ENCODE measurements at places on chromosomes 12 and 14.

- no peak for DNase-seq
These were observed 6.6 kb upstream of the AAAS start for GRCh38 chr12:53328043-53328435.

GRCh38 chr12:88552610-88553079 is 27.6 kb downstream of the KITLG start:
- no peak for DNase-seq

GRCh38 chr12:78870539-78870938 is 6.0 kb downstream of the SYT1 start:
- no peak for DNase-seq

DNA sequence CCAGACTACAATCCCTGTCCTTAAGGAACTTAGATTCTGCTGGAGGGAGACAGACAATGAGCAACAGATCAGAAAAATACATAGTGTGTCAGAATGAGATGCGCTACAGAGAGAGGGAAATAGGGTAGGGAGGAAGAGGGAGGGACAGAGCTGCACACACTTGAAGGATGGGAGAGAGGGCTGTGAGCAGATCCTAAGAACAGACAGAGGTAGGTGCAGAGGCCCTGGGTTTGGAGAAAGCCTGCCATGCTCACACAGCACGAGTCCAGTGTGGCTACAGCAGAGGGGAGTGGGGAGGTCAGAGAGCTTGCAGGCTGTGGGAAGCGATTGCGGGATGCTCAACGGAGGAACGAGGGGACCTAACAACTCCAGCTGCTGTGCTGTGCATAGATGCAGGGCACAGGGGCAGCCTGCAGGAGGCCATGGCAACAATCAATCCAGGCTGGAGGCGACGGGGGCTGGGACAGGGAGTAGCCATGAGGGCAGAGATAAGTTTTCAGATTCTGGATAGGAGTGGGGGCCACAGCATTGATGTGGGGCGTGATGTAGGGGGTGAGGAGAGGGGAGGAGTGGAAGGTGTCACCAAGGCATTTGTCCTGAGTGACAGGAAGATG is 20.7 kb downstream of the FAIM2 start:
- DNase-seq = no peak

- DNase-seq = no peak
These were observed 239.3 kb downstream of the TRHDE start for GRCh38 chr12:72511498-72511897.

DNA sequence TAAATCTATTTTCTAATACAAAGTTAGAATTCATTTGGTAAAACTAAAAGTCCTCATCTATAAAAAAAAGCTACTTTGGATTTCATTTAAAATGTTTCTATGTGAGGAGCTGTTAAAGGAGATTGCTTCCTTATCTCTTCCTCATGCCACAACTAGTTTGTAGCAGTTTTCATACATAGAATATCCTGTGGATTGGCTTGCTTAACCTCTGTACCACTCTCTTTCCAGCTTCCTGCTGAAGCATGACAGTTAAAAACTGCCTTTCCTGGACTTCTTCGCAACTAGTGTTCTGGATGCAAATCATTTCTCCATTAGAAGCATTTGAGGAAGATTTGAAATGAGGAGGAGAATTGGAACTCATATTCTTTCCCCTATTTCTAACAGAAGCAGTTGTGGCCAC is 49.6 kb downstream of the ST8SIA1 start:
- DNase-seq = no peak

DNA sequence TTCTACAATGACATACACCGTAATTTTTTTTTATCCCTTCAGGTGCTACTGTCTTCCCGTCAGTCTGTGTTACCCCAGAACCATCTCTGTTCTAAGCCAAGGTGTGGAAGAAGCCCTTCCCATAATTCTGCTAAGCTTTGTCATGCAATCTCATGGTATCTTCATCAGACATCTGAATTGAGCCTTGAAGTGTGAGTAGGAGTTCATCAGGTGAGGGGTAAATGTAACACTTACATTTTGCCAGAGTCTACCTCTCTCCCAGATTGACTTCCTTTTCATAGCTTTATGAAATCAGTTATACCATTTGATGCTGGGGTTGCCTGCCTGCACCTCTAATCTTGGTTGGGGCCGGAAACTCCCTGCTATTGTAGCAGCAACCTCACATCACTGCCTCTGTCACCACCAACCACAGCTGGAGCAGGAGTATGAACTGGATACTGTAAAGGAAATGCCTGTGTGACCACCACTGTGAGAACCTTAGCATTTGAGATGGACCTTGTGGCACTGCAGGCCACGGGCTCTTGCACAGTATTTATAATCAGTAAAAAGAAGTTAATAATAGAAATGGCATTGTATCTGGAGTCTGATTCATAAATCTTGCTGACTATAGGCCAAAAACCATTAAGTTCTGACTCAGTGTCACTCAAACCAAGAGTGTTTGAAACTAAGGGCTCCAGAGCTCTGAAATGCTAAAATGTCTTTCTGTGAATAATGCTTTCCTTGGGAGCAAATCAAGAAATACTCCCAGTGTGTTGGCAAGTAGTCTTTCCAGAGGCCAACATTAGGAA is 58.7 kb upstream of the STK38L start:
- no peak for DNase-seq

GRCh38 chr12:44031472-44032185 is 195.7 kb downstream of the TMEM117 start:
- DNase-seq = no peak

DNA sequence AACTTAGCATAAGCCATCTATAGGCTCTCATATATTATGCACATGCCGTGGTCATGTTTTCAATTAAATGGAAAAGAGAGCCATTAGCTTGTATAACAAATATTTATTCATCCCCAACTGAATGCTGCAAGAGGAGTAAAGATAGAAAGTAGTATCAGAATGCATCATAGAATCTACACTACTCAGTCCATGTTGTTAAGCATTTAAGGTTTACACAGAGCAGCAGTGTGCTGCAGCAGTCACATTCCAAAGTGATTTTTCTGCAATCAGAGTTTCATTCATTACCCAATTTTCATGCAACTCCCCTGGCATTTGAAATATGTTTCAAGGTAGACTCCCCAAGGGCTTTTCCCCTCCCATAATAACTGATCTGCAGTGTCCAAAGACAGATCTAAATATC is 82.2 kb upstream of the LMO3 start:
- DNase-seq = no peak

- DNase-seq = no peak
These were observed 168.7 kb upstream of the SSTR1 start for GRCh38 chr14:38038986-38039385.

Measured in germinal center (tissue), 1 donor.